ENCODE measurements at places on chromosomes 12 and 14.

GRCh38 chr12:553216-554000 lies 93.7 kb downstream of the B4GALNT3 start:
- DNase-seq: no peak

GRCh38 chr14:45251912-45252311 lies 1.1 kb downstream of the MIS18BP1 start:
- DNase-seq: no peak

GRCh38 chr14:49480053-49480760 lies 106.0 kb downstream of the RPS29 start:
- no peak for DNase-seq

GRCh38 chr12:114684870-114685273 lies 897 bp upstream of the TBX3 start:
- DNase-seq: no peak

- DNase-seq: no peak
Measured at GRCh38 chr12:3380200-3381043, 110.6 kb upstream of the PRMT8 start.
